ENCODE measurements at places on chromosomes 4 and X.

- no peak for DNase-seq
These were observed 596.5 kb downstream of the NLGN4X start for GRCh38 chrX:5632061-5632614.

- no peak for DNase-seq
These were observed 79.3 kb downstream of the CLDN22 start for GRCh38 chr4:183240581-183241321.

DNA sequence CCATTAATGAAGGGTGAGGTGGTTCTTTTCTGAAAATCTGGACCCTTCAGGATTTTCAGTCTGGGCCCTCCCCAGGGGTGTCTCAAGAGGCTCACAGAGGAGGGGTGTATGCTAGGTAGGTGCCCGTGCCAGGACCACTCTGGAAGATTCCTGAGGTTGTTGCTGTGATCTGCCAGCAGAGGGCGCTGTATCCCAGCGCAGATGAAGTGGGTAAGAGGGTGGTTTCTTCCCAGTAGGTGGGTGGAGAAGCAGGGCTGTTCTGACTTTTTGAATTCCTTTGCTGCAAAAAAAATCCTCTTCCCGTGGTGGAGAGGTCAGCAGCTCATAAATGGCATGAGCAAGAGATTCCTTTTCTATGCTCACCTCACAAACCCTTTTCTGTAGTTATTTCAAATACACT, 51.1 kb downstream of the SCML1 start:
- DNase-seq, result peak; percentile 16

DNA sequence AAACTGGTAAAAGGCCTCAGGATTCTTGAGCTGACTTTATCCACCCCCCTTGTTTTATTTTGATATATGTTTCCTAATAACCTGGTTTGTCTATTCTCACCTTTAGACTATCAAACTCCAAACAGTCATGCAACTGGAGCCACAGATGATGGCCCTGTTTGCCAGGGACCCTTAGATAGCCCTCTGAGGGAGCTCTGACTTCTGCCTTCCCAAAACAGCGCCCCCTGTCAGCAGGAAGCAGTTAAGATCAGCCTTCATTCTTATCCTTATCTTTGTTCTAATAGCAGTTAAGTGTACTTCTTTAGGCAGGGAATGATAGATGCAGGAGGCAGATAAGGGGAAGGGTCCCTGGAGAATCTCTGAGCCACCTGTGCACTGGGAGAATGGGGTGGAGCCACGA, 27.5 kb upstream of the CXCL13 start:
- no peak for DNase-seq

DNA sequence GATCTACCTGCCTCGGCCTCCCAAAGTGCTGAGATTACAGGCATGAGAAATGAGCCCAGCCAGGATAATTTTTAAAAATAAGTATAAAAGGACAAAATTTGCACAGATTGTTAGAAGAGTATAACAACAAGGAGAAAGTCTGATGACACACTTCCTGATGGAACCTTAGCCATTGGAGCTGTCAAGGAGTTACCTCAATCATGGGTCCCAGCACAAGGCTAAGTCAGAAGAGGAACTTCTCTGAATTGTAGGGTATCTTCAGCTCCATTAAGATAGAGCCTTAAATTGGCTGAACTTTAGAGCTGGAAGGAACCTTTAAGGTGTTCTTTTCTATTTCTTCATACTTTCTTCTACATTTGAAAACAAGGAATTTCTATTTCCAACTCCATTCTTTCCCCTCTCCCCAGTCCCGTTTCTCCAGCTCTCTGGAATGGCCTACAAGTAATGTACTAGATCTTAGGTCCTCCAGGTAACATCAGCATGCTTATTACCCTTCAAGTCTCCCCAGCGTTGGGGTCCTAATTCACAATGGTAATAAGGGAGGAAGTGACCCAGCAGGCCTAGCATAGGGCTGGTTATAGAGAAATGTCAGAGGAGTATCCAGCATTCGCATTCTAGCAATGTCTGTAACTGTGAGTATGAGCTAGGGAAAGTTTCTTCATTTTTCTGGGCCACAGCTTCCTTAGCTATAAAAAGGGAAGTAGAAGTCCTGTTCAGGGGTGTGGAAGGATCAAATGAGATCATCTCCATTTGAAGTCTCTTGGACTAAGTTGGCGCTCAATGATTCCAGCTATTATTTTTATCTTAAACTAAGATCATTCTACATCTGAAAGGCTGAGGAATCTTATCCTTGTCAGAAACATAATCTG, 18.5 kb upstream of the RBPJ start:
- peak; percentile 84 for DNase-seq

GRCh38 chr4:142091085-142091513, 454.7 kb downstream of the IL15 start:
- no peak for DNase-seq

DNA sequence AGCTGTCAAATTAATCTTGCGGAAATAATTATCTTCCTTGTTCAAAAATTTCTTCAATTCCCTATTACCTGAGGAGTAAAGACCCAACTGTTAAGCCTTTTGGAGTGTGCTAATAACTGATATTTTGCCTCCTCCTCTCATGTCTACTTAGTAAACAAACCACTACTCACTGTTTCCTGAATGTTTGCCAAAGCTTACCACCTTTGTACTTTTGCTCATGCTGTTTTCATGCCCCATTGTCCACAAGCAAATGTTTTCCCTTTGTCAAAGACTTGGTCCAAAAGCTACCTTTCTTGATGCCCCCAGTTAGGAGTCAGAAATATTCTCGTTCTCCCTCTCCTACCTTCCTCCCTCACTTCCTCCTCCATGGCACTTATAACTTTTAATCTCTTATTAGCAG, 226.1 kb downstream of the ENOX2 start:
- DNase-seq, result no peak

- no peak for DNase-seq
These were observed 13.0 kb upstream of the SPARCL1 start for GRCh38 chr4:87541956-87542709.

DNA sequence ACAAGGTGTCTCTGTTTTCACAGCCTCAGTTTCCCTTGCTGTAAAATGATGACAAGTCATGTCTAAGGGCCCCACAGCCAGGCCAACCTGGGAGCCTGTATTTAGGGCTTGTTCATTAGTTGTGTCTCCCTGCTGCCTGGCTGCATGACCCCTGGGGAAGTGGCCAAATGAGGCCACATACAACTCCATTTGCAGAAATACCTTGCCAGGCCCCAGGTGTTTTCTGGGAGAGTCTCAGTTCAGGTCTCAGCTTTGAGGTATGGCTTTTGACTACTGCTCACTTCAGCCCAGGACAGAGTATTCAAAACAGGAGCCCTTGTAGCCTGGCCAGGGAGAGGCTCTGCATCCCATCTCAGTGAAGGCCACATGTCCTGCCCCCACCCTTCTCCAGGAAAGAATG, 202.5 kb upstream of the MAMLD1 start:
- no peak for DNase-seq

DNA sequence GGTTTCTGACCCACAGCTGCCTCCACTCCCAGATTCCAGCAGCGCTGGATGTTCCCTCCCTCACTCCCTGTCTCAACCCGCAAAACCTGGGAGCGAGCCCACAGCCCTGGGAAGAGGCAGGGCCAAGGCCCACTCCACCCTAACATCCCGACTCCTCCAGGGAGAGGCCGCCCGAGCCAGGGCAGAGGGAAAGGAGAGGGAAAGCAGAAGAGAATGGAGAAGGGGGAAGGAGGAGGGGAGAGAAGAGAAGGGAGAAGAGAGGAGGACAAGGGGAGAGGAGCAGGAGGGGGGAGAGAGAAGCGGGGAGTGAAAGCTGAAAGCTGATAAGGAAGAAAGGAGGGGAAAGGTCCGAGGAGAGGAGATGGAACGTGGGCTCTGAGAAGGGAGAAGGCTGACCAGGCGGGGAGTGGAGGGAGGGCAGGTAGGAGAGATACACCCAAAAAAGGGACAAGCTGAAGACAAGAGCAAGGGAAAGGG, 120.2 kb upstream of the PJA1 start:
- no peak for DNase-seq

DNA sequence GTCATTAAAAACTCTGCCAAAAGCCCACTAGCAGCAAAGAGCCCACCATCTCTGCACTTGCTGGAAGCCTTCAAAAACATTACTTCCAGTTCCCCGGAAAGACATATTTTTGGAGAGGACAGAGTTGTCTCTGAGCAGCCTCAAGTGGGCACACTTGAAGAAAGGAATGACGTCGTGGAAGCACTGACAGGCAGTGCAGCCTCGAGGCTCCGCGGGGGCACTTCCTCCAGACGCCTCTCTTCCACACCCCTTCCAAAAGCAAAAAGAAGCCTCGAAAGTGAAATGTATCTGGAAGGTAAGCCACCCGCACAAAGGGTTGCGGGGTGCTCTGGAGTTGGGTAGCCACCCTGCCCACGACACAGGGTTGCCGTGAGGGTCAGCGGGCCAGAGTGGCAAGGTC, 25.9 kb downstream of the OFD1 start:
- DNase-seq, result no peak

DNA sequence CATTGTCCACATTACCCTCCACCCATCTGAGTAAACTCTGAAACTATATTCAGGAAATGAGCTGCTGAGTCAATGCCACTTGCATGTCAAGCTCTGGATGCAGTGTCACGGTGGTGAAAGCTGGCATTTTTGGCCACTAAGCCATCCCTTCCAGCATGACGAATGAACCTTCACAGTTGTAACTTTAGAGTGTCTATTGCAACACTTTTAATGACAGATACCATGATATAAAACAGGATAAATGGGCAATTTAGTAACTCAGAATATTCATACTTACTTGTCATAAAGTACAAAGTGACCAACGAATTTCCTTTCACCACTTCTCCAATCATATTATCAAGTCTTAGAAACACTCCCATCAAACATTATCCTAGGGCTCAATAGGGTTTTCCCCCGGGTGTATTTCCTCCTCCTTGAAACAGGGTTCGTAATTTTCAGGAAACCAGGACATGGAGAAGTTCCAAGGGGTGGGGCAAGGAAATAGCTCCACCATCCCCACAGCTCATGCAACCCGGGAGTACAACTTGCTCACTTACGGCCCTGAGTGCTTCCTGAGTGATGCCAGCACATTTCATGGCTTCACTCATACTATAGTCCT, 73.1 kb downstream of the MTHFD2L start:
- peak; percentile 10 for DNase-seq

GRCh38 chr4:147510962-147511668, 30.2 kb downstream of the EDNRA start:
- DNase-seq, result no peak

- no peak for DNase-seq
These were observed 566 bp downstream of the LARP7 start for GRCh38 chr4:112637552-112637866.

DNA sequence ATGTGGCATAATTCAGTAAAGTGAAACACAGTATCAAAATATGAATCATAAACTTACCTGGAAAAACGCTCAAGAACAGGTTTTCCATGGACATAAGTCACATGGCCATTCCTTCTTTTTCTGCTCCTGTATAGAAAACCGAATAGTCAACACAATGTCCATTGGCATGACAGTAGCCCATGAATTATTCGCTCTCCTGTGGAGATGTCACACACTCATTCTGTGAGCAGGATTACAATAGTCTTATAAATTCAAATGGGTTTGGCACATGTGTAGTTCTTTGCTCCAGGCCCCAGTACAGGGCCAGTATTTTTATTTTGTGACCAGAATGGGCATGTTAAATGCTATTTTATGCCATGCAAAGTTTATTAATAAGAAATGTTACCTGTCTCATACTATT, 15.1 kb upstream of the CXCL13 start:
- no peak for DNase-seq

DNA sequence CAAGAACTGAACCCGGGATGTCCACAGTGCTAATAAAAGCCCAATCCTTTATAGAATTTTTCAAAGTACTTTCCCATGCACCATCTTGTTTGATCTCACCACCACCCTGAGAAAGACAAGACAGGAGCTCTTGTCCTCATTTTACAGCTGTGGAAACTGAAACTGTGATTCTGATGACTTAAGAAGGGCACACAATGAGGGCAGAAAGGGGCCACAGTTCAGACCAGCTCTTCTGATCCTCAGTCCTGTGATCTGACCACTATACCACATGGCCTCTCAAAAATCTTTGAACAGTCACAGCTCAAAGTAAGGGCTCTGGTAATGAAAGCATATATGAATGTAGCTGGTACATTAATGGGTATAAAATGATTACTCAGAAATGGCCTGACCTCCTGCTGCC, 127.3 kb upstream of the CPEB2 start:
- no peak for DNase-seq

- peak; percentile 40 for DNase-seq
These were observed 24.0 kb upstream of the MTHFD2L start for GRCh38 chr4:74133786-74134499.

DNA sequence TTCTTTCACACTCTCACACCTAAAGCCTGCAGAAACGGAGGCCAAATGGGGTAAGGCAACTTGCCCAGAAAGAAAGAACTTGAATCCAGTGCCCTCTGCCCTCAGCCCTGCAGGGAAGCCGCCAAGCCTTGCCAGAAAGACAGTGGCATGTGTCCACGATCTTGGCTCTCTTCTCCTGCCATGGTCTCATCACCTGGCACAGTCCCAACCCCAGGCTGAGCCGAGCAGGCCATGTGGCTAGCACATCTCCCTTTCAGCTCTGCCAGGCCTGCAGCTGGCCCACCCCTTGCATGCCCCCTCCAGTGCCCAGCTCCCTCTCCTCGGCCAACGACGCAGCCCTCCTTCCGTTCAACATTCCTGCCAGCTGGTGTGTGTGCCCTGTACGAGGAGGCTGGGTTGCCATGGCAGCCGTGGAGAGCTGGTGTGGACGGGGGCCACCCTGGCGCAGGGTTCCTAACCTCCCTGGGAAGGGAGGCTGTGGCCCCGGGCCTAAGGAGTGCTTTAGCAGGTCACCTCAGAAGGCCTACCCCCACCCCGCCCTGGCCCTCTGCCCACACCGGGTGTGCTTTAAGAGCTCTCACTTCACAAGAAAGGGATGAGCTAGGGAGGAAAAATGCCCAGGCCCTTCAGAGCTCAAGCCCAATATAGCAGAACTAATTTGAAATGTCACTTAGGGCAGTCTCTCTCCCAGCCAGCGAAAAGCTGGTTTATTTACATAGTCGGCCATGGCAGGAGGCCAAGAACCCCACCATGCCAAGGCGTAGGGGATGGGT, 73.0 kb upstream of the PJA1 start:
- no peak for DNase-seq

DNA sequence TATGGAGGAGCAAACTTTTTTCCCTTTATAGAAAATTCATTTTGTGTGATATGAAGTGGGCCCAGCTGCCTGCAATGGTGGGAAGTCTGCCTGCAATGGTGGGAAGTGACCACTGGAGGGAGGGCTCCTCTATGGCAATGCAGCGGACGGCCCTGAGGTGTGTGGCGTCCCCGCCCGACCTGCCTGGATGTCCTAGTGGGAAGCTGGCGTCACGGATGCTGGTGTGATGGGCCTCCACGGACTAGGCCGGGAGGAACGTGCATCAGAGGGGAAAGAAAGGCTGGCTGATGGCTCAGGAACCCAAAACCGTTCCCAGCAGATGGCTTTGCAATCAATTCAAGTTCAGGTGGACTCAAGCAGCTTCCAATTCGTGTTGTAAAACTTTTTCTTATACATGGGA, 177.9 kb downstream of the AFAP1 start:
- peak; percentile 32 for DNase-seq

- no peak for DNase-seq
These were observed 13.0 kb upstream of the ODAPH start for GRCh38 chr4:75542824-75543223.

Measured in HL-60 (cell line).